ENCODE measurements at places on chromosomes 5 and 9. TPM values are rescaled to one million over a fixed set of nuclear protein-coding genes. Genes with fewer than 3 reads are reported as not detected.

Gene FYB1
- not detected for total RNA-seq

Gene ARID3C
- total RNA-seq, result 0.31 TPM

DNA sequence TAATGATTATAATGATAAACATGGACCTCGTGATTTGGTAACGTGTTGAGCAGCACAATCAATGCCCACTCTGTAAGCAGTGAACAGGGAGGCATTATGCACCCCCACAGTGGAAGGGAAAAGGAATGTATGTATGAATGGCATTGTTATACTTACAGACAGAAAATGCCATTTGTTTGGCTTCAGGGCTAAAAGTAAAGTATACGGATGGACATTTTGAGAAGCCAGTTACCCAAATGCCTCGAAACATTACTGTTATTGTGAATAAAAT, 260.2 kb upstream of the PPP1R2B start:
- peaks cover 4% of the 10 kb centered on the region for H3K4me1 ChIP-seq
- H3K27me3 ChIP-seq, result no peaks in the 10 kb centered on the region
- no peak overlapping the region for H3K27ac ChIP-seq
- DNase-seq, result no peak
- H3K36me3 ChIP-seq, result no peaks in the 10 kb centered on the region

Gene PCDHA11
- 4.6 TPM for total RNA-seq

- H3K27me3 ChIP-seq, result no peaks in the 10 kb centered on the region
- no peaks in the 10 kb centered on the region for H3K4me1 ChIP-seq
- no peaks in the 10 kb centered on the region for H3K36me3 ChIP-seq
- no peak overlapping the region for H3K27ac ChIP-seq
- no peak overlapping the region for H3K4me3 ChIP-seq
- no peak for DNase-seq
These were observed 160.0 kb upstream of the ITGA1 start for GRCh38 chr5:52627740-52628139.

DNA sequence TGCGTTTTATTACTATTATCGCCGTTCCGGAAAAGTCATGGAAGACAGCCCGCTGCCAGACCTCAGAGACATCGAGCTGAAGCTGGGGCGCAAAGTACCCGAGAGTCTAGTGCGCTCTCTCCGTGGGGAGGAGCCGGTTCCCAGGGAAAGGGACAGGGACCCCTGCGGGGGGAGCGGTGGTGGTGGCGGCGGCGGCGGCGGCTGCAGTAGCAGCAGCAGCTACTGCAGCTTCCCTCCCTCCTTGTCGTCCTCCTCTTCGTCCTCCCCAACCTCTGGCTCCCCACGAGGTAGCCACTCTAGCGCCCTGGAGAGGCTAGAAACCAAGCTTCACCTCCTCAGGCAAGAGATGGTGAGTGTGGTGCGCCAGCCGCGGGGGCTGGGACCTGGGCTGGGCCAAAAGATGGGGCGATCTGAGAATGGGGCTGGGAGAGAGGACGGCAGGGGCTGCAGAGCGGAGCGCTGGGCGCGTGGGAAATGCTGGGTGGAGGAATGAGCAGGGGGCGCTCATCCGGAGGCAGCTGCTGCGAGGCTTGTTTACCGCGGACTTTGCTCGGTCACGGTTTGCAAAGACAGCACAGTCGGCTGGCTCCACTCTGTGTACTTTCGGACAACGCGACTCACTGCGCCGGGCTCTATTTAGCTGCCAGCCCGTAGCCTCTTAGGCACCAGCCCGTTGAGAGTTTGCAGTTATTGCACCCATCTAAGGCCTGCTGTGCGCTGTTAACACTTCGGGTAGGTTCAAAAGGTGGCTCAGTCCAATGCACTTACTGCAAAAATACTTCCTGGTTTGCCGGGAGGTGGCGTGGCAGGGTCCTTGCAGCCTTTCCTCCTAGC, 1.1 kb downstream of the LURAP1L start:
- H3K4me3 ChIP-seq, result peak overlapping the region; percentile 94
- no peak overlapping the region for H3K27ac ChIP-seq
- H3K36me3 ChIP-seq, result no peaks in the 10 kb centered on the region
- peaks cover 2% of the 10 kb centered on the region for H3K4me1 ChIP-seq
- H3K27me3 ChIP-seq, result peaks cover 14% of the 10 kb centered on the region

DNA sequence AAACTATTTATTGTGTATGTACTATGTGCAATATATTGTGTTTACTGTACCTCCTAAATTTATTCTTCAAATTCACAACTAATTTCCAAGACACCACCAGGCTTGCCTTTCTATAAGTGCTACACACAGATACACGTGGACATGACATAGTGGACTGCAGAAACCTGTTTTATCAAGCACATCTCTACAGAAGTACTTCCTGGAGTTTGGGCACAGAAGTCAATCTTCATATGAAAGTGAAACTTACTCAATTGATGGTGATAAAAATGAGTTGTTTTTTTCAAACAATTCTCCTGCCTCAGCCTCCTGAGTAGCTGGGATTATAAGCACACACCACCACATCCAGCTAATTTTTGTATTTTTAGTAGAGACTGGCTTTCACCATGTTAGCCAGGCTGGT, 57.6 kb downstream of the NLN start:
- H3K36me3 ChIP-seq, result peaks cover 57% of the 10 kb centered on the region
- no peak overlapping the region for H3K27ac ChIP-seq
- H3K27me3 ChIP-seq, result no peaks in the 10 kb centered on the region
- H3K4me3 ChIP-seq, result no peak overlapping the region

Gene FBXL7
- 12.9 TPM for total RNA-seq

Measured in endodermal cell (in vitro differentiated cells).